ENCODE measurements at places on chromosomes 7 and 10.
A peak's percentile ranks its signal among the peaks of the same experiment; 100 is the strongest.

DNA sequence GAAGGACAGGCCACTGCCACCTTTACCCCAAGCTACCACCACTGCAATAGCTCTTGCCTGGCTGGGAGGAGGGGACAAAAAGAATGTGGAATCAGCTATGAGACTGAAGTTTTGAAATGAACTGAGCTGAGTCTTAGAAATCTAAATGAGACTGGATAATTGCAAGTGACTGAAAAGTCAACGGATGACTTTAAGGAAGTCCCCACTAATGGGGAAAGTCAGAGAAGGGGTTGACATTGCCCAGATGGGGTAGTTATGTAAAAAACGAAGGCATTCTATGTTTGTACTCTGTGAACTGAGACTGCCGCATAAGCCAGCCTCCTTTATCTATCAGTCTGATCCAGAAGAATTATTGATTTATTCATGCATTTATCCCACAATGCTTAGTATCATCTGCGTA is 67.2 kb downstream of the RBM20 start:
- no peak for DNase-seq

DNA sequence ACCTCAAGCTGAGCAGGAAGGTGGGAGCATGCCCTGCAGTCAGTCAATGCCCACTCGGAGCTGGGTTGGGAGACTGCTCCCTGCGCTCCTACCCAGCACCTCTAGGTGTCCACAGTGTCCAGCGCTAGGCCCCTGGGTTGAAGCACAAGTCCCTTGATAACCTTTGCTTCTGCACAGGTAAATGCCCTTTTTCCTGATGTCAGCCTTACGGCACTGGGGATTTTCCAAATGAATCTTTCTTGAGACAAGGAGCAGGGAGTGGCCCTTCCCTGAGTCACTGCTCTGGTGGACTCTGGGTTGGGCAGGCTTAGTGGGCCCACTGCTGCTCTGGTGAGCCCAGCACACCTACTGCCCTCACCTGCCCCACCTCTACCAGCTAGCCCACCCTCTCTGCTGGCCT is 61.9 kb upstream of the OPN4 start:
- DNase-seq = no peak

DNA sequence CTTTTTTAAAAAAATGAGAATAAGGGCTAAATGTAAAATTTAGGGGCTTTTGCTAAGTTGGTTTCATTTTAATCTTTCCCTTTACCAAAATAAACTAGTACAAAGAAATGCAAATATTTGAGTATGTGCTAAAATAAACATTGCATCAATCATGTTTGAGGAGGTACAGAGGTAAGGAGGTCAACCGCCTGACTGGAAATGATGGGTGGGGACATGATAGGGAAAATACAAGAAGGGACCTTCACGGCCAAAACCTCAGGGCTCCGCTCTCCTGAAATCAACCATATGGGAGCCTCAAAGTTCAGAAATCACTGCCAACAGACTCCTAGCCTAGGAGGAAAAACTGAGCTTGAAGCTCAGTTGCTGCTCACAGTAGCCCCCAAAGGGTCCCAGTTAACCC is 207.6 kb downstream of the AHR start:
- DNase-seq = no peak

- DNase-seq = no peak
These were observed 231.3 kb upstream of the RHOBTB1 start for GRCh38 chr10:61175316-61175715.

DNA sequence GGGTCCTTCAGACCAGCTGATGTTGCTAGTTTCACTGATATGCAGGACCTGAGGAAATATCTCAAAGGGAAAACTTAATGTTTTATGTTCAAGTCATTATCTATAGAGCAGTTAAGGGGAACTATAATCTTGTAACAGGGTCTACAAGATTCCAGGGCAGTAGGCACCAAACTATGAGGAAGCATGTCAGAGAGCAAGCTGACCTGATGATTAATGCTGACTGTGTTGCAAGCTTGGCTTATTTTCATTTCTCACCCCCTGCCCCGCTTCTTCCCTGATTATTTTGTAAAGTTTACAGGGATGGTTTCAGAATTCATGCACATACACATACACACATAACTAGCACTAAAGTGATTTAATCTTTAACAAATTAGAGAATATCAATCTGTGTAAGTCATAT is 84.3 kb upstream of the CACNA2D1 start:
- no peak for DNase-seq

- DNase-seq = no peak
These were observed 534 bp downstream of the PSMA2 start for GRCh38 chr7:42931447-42931833.

DNA sequence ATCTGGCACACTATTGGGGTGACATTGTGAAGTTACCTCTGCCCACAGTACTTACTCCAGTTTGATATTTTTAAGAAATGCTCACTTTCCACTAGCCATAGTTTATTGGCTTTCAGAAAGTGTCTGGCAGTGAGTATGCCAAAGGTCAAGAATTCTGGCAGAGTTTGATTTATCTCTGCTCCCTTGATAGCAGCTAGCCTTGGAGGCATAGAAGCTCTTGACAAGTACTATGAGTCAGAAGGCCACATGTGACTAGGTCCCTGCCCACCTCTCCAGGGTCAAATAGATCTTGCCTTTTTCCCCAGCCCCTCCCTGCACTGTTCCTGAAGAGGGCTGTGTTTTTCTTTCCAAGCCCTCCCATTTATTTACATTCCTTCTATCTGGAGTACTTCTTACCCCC is 202.2 kb downstream of the AUTS2 start:
- DNase-seq = peak; percentile 36

DNA sequence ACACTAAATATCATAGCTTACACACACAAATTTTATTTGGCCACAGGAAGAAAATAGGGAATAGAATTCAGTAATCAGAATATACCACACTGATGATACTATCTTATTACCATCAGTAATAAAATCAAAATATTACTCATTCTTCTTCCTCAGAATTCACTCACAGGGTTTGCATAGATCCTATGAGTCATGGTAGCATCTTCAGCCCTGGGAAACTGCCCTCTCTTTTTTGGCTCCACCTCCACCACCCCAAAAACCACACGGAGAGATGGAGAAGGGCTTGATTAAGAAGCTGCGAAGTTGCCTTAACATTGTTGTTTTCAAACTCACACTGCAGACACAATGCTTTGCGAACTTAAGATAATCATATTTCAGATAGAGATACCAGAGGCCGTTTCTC is 154.1 kb upstream of the AHR start:
- DNase-seq = no peak

DNA sequence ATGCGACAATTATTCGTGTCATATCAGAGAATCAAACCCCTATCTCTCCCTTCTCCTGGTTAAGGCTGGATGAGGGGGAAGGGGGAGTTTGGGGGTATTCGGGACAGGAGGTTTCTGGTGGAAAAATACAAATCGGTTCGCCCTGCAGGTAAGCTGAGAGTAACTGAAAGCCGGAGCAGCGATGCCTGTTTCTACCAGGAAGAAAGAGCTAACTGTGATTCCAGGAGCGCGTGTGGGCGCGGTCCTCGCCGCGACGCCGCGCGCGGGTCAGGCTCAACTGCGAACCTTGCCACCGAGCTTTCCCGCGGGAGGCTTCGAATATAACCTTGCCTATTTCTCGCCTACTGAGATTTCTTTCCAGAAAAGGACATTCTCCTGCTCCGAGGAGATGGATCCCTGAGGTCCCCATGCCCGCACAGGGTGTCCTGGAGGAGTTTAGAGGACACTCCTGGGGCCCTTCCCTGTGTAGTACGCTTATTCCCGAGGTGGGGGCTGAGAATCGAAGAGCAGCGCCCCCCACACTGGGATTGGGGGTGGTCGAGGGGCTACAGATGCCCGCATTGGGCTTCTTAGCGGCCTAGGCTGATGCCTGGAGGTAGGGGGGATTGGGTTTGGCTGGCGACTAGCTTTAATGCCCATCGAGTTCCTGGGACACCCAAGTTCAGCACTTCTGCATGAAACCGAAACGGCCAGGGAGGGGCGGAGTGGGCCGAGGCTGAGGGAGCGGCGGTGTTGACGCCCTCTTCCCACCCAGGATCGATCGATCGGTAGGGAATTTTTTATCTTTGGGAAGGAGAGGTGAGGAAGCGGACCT is 13.0 kb upstream of the DLX6 start:
- DNase-seq = no peak

GRCh38 chr10:61992059-61992460 is 90.6 kb downstream of the ARID5B start:
- DNase-seq = no peak

GRCh38 chr10:132478341-132479023 is 59.1 kb upstream of the INPP5A start:
- DNase-seq = no peak

DNA sequence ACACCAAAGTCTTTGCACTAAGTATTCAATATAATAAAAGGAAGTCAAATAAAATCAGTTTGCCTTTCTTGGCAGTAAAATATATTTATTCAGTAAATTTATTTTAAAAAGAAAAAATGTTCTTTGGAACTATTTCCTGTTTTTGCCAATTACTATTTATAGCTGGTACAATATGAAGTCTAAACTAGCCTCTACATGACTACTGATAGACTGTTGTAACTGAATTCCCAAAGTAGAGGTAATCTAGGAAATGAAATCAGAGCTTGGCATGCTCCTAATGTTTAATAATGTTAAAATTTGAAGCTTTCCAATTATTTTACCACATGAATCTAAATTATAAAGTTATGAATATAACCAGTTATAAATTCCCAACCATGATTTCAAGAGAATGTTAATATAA is 385.5 kb downstream of the SEMA3D start:
- DNase-seq = no peak

GRCh38 chr10:133124357-133125211 is 35.4 kb upstream of the KNDC1 start:
- DNase-seq = peak; percentile 71
